ENCODE measurements at places on chromosomes 12 and 14.

DNA sequence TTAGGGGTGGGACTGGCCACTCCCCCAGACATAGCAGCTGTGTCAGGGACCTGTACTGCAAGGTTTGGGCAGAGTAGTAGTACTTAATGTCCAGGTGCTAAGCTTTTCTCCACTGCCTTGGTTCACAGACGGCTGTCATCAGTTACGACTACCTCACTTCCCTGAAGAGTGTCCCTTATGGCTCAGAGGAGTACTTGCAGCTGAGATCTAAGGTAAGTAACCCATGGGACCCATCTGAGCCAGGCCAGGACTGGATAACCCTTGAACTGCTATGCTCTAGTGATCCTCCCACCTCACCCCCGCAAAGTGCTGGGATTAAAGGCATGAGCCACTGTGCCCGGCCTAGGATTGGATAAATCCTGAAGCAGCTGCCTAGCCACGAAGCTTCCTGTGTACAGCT, 22.4 kb downstream of the ADCK1 start:
- DNase-seq: no peak

- DNase-seq: no peak
These were observed 52.5 kb downstream of the C12orf75 start for GRCh38 chr12:105382771-105383622.

- DNase-seq: no peak
These were observed 182.4 kb upstream of the PRMT8 start for GRCh38 chr12:3308609-3309008.

DNA sequence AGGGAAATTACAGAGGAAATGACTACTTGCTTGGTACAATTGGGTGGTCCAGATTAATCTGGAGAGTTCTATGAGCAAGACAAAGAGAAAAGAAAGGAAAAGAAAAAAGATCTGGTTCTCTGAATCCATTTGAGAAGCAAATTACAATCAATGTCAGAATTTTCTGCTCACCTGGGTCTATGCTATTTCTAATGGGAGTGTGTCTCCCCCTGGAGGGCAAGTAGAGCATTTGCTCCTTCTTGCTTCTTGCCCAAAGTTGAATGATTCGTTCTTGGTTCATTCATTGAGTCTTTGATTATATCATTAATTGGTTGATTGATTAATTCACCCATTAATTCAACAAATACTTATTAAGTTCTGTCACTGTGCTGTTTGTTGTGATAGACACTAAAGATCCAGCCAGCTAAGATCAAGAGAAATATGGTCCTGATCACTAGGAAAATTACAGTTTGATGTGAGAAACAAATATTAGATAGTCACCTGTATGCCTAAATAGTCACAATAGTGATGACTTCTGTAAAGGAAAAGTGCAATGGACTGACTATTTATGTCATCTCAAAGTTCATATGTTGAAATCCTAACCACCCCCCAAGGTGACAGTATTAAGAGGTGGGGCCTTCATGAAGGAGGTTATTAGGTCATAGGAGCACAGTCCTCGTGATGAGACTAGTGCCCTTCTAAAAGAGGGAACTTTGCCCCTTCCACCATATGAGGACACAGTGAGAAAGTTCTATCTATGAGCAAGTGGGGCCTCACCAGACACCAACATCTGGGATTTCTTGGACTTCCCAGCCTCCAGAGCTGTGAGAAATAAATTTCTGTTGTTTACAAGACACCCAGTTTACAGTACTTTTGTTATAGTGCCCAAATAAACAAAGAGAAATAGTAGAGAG, 8.0 kb upstream of the ASB8 start:
- peak; percentile 42 for DNase-seq

GRCh38 chr12:107329569-107330324, 236.4 kb upstream of the CRY1 start:
- DNase-seq: no peak

GRCh38 chr12:75446857-75447256, 33.7 kb upstream of the GLIPR1 start:
- DNase-seq: no peak

GRCh38 chr14:102759456-102760187, 17.6 kb upstream of the TRAF3 start:
- DNase-seq: no peak

DNA sequence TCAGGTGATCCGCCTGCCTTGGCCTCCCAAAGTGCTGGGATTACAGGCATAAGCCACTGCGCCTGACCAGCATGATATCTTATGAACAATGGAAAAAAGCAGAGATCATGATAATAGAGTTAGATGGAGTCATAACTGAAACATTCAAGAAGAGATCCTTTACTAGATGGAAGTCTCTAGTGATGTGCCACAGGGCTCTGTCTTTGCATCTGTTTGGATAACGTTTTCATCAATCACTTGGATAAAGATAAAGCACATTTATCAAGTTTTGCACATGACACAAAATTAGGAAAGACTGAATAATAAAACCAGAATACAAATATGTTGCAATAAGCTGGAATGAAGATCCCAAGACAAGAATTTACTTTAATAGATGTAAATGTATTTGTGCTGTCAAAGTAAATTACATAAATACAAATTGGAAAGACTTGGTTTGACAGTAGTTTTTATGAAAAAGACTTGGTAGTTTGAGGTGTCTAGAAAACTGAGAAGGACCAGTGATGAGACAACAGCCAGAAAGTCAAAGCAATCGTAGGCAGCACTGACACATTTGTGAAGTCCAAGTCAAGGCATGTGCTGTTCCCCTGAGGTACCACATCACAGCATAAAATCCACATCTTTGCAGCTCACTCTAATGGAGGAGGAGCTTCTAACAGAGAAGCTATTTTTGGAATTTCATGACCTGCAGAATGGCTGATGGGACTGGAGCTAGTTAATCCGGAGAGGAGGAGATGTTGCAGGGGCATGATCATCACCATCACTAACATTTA, 28.5 kb downstream of the GPRC5A start:
- DNase-seq: no peak

- no peak for DNase-seq
These were observed 157.9 kb upstream of the FKBP4 start for GRCh38 chr12:2636741-2637340.

GRCh38 chr14:101250336-101250947, 310.9 kb upstream of the DIO3 start:
- no peak for DNase-seq

- no peak for DNase-seq
These were observed 217.6 kb downstream of the TMTC2 start for GRCh38 chr12:82904219-82904790.

- DNase-seq: no peak
These were observed at the start of gene OR6C70 for GRCh38 chr12:55470088-55470829. OR6C70 (minus strand) TSS chr12:55470138; CDS start chr12:55470138, 0 bp downstream.

DNA sequence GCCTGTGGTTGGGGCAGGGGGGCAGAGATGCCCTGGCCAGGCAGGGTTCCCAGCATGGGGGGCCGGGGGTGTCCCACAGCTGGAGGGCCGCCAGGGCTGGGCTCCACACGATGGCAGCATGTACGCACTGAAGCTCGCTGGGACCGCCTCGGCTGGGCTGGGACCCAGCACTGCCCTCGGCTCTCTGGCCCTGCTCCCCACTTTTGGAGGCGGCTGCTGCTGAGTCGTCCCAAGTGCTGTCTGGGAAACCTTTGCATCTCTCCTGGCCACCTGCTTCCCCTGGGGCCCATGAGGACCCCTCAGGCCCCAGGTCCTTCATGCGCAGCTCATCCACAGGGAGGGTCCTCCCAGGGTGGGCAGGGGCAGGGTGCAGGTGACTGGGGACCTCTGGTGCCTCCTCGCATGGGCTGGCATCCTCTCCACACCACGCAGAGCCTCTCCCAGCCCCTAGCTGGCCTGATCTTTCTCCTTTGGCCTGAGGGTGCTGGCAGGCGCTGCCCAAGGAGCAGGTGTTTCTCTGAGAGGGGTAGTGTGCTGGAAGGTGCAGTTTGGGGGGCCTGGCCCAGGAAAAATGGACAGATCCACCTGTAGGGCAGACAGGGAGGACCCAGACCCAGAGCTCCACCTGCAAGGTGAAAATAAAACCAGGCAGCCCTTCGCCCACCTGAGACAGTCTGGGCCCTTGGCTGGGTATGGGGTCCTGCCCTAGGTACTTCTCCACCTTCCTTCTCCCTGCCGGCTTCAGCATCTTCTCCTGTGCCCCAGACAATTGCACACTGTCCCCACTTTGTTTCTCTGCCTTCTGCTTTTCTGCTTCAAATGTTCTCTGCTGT, 46.9 kb downstream of the DLK1 start:
- no peak for DNase-seq

DNA sequence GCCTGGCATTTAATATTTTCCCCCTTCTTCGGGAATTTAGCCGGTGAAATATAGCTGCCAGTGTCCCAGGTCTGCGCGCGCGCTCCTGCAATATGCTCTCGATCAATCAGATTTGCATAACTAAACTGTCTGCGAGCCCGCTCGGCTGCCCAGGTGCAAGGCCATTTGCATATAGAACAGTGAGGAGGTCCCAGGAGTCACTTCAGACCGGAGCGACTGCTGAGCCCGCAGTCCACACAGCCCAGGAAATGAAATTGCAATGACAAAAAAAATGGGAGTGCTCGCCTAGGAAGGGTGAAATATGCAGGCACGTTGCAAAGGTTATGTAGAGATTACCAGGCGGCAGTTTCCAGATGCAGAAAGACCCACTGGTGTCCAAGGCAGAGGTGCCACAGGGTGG, 228.5 kb downstream of the VRK1 start:
- DNase-seq: no peak

- no peak for DNase-seq
These were observed 3.3 kb downstream of the SPATS2 start for GRCh38 chr12:49370539-49370938.
